Naive thymus-derived CD4-positive, alpha-beta T cell (primary cell): ENCODE measurements at places on chromosomes 5 and 9. TPM values are rescaled to one million over a fixed set of nuclear protein-coding genes. Genes with fewer than 3 reads are reported as not detected.

DNA sequence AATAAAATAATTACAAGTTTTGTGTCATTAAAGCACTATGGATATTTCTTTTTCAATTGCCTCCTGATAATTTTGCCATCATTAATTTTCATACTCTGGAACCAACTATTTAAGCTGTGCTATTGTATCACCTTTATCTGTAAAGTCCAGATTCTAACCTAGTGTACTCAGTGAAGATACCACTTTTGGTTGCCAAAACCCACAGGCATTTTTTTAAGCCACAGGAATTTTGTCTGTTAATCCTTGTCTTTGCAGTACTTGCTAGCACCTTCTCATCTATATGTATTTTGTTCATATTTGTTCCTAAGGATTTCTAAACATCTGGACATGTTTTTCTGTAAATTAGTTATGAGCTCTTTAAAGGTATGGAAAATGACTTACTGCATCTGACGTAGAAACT lies 481.4 kb upstream of the DAB2 start:
- H3K36me3 ChIP-seq = no peaks in the 10 kb centered on the region
- no peaks in the 10 kb centered on the region for H3K4me1 ChIP-seq
- DNase-seq = no peak
- H3K27ac ChIP-seq = no peak overlapping the region
- H3K4me3 ChIP-seq = no peak overlapping the region
- H3K27me3 ChIP-seq = no peaks in the 10 kb centered on the region

- H3K27me3 ChIP-seq = no peaks in the 10 kb centered on the region
- no peak overlapping the region for H3K27ac ChIP-seq
These were observed 3.6 kb downstream of the PAEP start for GRCh38 chr9:135565141-135565628.

DNA sequence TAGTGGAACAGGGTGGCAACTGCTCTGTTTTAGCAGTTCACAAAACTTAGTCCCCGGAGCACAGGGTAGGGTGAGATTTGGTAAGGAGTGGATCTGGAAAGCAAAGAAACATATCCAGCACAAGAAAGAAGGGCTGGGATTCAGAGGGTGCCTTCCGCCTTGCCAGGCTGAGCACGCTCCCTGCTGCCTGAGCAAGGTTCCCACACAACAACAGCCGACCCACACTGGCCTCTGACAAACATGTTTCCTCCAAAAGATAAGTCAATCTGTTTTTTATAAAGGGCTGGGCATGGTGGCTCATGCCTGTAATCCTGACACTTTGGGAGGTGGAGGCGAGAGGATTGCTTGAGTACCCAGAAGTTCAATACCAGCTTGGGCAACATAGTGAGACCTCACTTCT lies 45.8 kb downstream of the RAB3C start:
- no peak overlapping the region for H3K27ac ChIP-seq
- no peak for DNase-seq
- no peaks in the 10 kb centered on the region for H3K36me3 ChIP-seq
- H3K27me3 ChIP-seq = no peaks in the 10 kb centered on the region
- H3K4me3 ChIP-seq = no peak overlapping the region
- no peaks in the 10 kb centered on the region for H3K4me1 ChIP-seq

- H3K27ac ChIP-seq = no peak overlapping the region
- no peak for DNase-seq
- no peaks in the 10 kb centered on the region for H3K4me1 ChIP-seq
- no peaks in the 10 kb centered on the region for H3K27me3 ChIP-seq
These were observed 109.4 kb downstream of the C5orf15 start for GRCh38 chr5:133859073-133859472.

Gene FOXB2
- not detected for total RNA-seq

- H3K36me3 ChIP-seq = no peaks in the 10 kb centered on the region
- H3K27ac ChIP-seq = no peak overlapping the region
- no peak overlapping the region for H3K4me3 ChIP-seq
- DNase-seq = no peak
- peaks cover 13% of the 10 kb centered on the region for H3K4me1 ChIP-seq
- no peaks in the 10 kb centered on the region for H3K27me3 ChIP-seq
These were observed 8.4 kb downstream of the CARNMT1 start for GRCh38 chr9:75019654-75020053.

- no peak for DNase-seq
- no peaks in the 10 kb centered on the region for H3K36me3 ChIP-seq
- no peak overlapping the region for H3K4me3 ChIP-seq
- H3K27me3 ChIP-seq = no peaks in the 10 kb centered on the region
These were observed 26.0 kb upstream of the ANXA1 start for GRCh38 chr9:73125651-73126050.

Gene SPINK7
- not detected for total RNA-seq

GRCh38 chr9:85742597-85742936 lies 813 bp upstream of the AGTPBP1 start:
- peak overlapping the region; percentile 93 for H3K27ac ChIP-seq
- no peaks in the 10 kb centered on the region for H3K36me3 ChIP-seq
- no peak for DNase-seq

GRCh38 chr5:39137819-39138451 lies 63.7 kb upstream of the RICTOR start:
- DNase-seq = no peak
- H3K27me3 ChIP-seq = no peaks in the 10 kb centered on the region
- H3K4me3 ChIP-seq = no peak overlapping the region
- H3K4me1 ChIP-seq = peaks cover 10% of the 10 kb centered on the region
- H3K27ac ChIP-seq = peak overlapping the region; percentile 20

- H3K27me3 ChIP-seq = no peaks in the 10 kb centered on the region
- no peak overlapping the region for H3K27ac ChIP-seq
- DNase-seq = no peak
- no peaks in the 10 kb centered on the region for H3K36me3 ChIP-seq
- H3K4me1 ChIP-seq = peaks cover 44% of the 10 kb centered on the region
These were observed 302.5 kb downstream of the MLLT3 start for GRCh38 chr9:20319641-20320337.

DNA sequence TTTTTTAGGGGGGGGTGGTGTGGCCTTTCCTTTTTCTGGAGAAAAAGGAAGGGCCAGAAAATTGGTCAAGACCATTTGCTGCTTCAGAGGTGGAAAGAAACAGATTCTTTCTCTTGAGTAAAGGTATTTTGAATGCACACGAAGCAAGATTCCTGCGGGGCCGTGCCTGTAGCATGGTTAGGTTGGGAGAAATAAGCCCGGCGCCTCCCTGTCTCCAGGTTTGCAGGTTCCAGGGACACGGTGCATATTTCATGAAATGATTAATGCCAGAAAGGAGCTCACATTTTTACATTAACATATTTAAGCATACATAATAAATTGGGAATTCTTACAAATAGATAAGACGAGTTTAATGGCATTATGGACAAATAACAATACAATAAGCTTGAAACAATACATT lies 409.5 kb upstream of the IRX1 start:
- no peak overlapping the region for H3K27ac ChIP-seq
- no peaks in the 10 kb centered on the region for H3K36me3 ChIP-seq
- no peaks in the 10 kb centered on the region for H3K4me1 ChIP-seq
- no peak overlapping the region for H3K4me3 ChIP-seq

DNA sequence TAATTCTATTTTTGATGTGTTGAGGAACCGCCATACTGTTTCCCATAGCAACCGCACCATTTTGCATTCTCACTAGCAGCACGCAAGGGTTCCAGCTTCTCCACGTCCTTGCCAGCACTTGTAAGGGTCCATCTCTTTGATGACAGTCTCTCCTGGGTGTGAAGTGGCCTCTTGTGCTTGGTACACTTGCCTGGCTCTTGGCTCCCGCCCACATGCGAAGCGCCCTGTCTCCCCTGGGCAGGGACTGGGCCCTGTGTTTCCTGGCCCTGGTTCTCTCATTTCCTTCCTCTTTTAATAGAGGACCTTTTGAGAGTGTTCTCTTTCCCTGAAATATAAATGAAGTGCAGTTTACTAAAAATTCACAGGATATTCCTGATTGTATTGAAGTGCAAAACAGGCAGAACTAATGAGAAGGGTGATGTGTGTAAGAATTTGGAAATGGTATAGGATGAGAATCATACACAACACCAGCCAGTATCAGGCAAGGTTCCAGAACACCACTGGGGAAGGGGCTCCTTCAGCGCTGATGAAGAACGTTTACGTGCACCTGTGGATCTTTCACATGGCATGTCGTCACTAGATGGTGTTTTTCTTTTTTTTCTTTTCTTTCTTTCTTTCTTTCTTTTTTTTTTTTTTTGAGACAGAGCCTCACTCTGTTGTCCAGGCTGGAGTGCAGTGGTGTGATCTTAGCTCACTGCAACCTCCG lies 73.0 kb downstream of the EHMT1 start:
- DNase-seq = no peak
- peaks cover 20% of the 10 kb centered on the region for H3K4me1 ChIP-seq
- H3K4me3 ChIP-seq = no peak overlapping the region
- H3K27ac ChIP-seq = no peak overlapping the region
- H3K36me3 ChIP-seq = peaks cover 10% of the 10 kb centered on the region
- H3K27me3 ChIP-seq = no peaks in the 10 kb centered on the region

Gene OBP2B
- total RNA-seq = not detected

GRCh38 chr9:68872026-68872501 lies 141.8 kb downstream of the PRKACG start:
- H3K27me3 ChIP-seq = no peaks in the 10 kb centered on the region
- H3K36me3 ChIP-seq = no peaks in the 10 kb centered on the region
- H3K4me3 ChIP-seq = no peak overlapping the region
- no peaks in the 10 kb centered on the region for H3K4me1 ChIP-seq
- no peak overlapping the region for H3K27ac ChIP-seq

GRCh38 chr5:93078082-93079038 lies 502.7 kb downstream of the NR2F1-AS1 start:
- no peaks in the 10 kb centered on the region for H3K4me1 ChIP-seq
- DNase-seq = no peak
- H3K4me3 ChIP-seq = no peak overlapping the region
- no peaks in the 10 kb centered on the region for H3K27me3 ChIP-seq
- H3K36me3 ChIP-seq = no peaks in the 10 kb centered on the region

DNA sequence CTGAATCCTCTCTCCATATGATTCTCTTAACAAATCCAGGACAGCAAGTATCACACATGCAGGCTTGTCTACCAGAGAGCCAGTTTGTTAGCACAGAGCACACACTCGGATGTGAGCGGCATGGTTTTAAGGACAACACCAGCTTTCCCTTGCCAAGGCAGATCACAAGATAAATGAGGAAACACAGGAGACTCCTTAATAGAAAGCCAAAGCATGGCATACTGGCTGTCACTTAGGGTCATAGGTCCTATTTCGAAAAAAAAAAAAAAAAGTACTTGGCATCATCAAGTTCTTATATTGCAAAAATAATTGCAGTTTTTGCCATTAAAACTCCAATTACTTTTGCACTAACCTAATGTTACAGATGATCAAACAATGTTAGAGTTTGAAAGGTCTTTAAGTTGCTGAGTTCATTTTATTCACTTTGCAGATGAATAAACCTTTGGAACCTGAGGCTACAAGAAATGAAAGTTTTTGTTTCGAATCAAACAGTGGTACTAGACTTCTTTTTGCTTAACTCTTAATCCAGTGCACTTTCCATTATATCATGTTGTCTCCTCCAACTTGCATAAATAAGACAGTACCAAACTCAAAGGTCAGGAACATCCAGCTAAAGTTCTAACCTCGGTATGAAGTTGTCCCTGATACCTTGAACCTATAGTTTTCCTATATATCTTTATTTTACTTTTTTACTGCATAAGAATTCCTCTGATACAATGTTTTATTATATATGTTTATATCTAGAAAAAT lies 138.5 kb downstream of the MPDZ start:
- DNase-seq = no peak
- no peaks in the 10 kb centered on the region for H3K27me3 ChIP-seq
- H3K4me3 ChIP-seq = no peak overlapping the region
- no peaks in the 10 kb centered on the region for H3K36me3 ChIP-seq
- no peak overlapping the region for H3K27ac ChIP-seq

Gene IDNK
- 10.9 TPM for total RNA-seq

DNA sequence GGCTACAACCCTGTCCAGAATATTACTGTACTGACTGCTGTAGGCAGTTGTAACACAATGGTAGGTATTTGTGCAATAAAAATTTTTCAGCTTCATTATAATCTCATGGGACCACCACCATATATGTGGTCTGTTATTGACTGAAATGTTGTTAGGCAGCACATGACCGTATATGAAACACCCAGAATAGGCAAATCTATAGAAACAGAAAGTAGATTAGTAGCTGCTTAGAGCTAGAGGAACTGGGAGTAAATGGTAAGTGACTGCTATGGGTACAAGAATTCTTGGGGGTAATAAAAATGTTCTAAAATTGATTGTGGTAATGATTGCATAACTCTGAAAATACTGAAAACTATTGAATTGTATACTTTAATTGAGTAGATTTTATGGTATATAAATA lies 185.7 kb downstream of the ESM1 start:
- no peak overlapping the region for H3K27ac ChIP-seq
- no peaks in the 10 kb centered on the region for H3K36me3 ChIP-seq
- no peaks in the 10 kb centered on the region for H3K4me1 ChIP-seq
- no peaks in the 10 kb centered on the region for H3K27me3 ChIP-seq

DNA sequence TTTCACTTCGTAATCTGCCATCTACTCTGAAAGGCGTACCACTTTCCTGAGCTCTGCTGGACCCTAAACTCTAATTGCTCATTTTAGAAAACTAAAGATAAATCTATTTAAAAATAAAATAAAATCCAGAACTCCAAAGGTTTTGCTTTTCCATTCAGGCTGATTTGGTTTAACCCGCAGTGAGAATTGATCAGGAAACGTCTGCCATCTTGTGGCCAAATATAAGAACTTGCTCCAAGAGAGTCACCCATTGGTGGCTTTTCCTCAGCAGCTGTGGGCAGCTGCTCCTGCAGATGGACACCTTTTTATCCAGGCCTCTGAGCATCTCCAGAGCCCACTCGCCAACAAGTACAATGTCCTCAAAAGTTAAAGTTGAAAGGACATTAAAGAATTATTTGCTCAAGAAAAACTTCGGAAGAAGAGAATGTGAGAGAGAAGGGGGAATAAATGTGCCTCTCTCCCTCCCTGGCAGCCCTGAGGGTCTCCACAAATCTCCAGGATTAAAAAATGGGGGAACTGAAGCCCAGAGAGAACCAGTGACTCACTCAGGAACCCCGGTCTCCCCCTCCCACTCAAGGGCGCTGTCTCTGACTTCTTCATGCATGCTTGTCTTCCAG lies 4.1 kb downstream of the SAXO1 start:
- no peaks in the 10 kb centered on the region for H3K36me3 ChIP-seq
- DNase-seq = no peak
- H3K4me3 ChIP-seq = no peak overlapping the region
- H3K27ac ChIP-seq = no peak overlapping the region

Gene TTC1
- 41.7 TPM for total RNA-seq

DNA sequence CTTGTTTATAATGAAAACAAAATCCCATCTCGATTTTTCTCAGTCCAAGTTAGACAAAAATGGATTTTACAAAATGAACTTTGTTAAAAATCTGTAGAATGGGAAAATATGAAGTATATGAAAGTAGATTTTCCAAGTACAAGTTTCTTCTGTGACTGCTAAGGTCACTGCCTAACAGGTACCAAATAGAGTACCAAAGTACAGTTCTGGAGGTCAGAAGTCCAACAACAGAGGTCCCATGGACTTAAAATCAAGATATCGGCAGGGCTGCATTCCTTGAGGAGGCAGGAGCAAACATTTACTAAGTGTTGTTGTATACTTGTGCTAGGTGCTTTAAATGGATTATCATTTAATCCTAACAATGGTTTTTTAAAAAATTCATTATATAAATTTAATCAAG lies 5.9 kb downstream of the YTHDC2 start:
- H3K4me3 ChIP-seq = no peak overlapping the region
- H3K36me3 ChIP-seq = no peaks in the 10 kb centered on the region
- no peaks in the 10 kb centered on the region for H3K27me3 ChIP-seq
- no peak overlapping the region for H3K27ac ChIP-seq
- DNase-seq = no peak

Gene PCDHB6
- not detected in 2 replicates for total RNA-seq

Gene IRGM
- 3.6 TPM for total RNA-seq

Gene CDKN2B-AS1
- total RNA-seq = not detected
